WTC11 (cell line): ENCODE measurements at places on chromosomes 16 and 17. TPM values are rescaled to one million over a fixed set of nuclear protein-coding genes. Genes with fewer than 3 reads are reported as not detected.

The CDH16 gene
- not detected in 3 replicates for total RNA-seq

The TGFB1I1 gene
- 4.3 to 5.3 TPM (median 4.6 TPM) in 3 replicates for total RNA-seq

The HEXD gene
- 36.0 to 40.0 TPM (median 37.1 TPM) in 3 replicates for total RNA-seq

GRCh38 chr17:36740157-36740556 lies 138.8 kb downstream of the MRM1 start:
- no peaks in the 10 kb centered on the region for H3K27me3 ChIP-seq
- peaks cover 22% of the 10 kb centered on the region for H3K4me1 ChIP-seq
- DNase-seq = no peak

- H3K4me3 ChIP-seq = peak overlapping the region; percentile 96
- peak; percentile 46 for DNase-seq
- no peak overlapping the region for H3K27ac ChIP-seq
- H3K27me3 ChIP-seq = peaks cover 11% of the 10 kb centered on the region
Measured at GRCh38 chr16:84617041-84617790, 662 bp downstream of the COTL1 start.

- DNase-seq = peak; percentile 68
- no peaks in the 10 kb centered on the region for H3K27me3 ChIP-seq
- no peaks in the 10 kb centered on the region for H3K36me3 ChIP-seq
- H3K4me3 ChIP-seq = no peak overlapping the region
- peak overlapping the region; percentile 90 for H3K27ac ChIP-seq
Measured at GRCh38 chr17:20944014-20944865, 98.6 kb downstream of the USP22 start.

DNA sequence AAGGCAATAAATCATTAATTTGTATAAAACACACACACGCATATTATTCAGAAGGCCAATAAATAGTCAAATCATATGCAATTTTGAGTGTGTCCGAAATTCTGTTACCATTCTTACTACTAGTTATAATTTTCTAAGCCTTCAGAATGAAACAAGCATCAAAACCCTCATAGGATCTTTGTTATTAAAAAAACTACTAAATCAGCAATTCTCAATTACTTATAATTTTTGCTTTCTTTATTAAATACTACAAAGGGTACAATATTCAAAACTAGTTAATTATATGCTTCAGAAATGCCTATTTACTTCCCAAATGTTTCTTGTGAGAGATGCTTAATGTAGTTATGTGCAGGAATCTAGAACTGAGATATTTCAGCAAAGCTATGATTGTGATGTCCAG lies 413.1 kb upstream of the KIF2B start:
- H3K27ac ChIP-seq = no peak overlapping the region
- H3K4me3 ChIP-seq = no peak overlapping the region
- DNase-seq = no peak
- no peaks in the 10 kb centered on the region for H3K4me1 ChIP-seq

DNA sequence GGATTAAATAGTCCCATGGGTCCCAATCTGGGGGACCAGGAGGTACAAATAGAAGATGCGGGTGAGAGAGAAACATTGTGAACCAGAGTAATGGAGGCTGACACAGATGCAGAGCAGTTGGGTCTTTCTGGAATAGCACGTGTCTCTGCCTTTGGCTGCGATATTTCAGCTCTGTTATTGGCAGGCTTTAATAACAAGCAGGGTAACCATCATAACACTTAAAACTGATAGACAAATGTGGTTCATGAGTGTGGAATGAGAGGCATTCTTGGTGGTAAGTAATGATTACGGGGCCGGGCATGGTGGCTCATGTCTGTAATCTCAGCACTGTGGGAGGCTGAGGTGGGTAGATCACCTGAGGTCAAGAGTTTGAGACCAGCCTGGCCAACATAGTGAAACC lies 110.3 kb downstream of the SNX29 start:
- H3K4me1 ChIP-seq = peaks cover 33% of the 10 kb centered on the region
- DNase-seq = no peak
- no peaks in the 10 kb centered on the region for H3K36me3 ChIP-seq
- H3K4me3 ChIP-seq = no peak overlapping the region

The TCAP gene
- 2.5 to 2.9 TPM (median 2.8 TPM) in 3 replicates for total RNA-seq

- H3K4me1 ChIP-seq = peaks cover 11% of the 10 kb centered on the region
- H3K27ac ChIP-seq = no peak overlapping the region
- DNase-seq = no peak
- H3K36me3 ChIP-seq = no peaks in the 10 kb centered on the region
- H3K4me3 ChIP-seq = no peak overlapping the region
Measured at GRCh38 chr16:65070831-65071432, 50.9 kb downstream of the CDH11 start.

The NUDT16L1 gene
- total RNA-seq = 41.8 to 45.8 TPM (median 42.0 TPM) in 3 replicates

GRCh38 chr17:27980043-27980442 lies 62.4 kb upstream of the NLK start:
- H3K4me3 ChIP-seq = no peak overlapping the region
- H3K36me3 ChIP-seq = no peaks in the 10 kb centered on the region
- no peaks in the 10 kb centered on the region for H3K27me3 ChIP-seq
- peaks cover 14% of the 10 kb centered on the region for H3K4me1 ChIP-seq
- H3K27ac ChIP-seq = no peak overlapping the region
- DNase-seq = no peak

The KRT9 gene
- total RNA-seq = not detected in 3 replicates

DNA sequence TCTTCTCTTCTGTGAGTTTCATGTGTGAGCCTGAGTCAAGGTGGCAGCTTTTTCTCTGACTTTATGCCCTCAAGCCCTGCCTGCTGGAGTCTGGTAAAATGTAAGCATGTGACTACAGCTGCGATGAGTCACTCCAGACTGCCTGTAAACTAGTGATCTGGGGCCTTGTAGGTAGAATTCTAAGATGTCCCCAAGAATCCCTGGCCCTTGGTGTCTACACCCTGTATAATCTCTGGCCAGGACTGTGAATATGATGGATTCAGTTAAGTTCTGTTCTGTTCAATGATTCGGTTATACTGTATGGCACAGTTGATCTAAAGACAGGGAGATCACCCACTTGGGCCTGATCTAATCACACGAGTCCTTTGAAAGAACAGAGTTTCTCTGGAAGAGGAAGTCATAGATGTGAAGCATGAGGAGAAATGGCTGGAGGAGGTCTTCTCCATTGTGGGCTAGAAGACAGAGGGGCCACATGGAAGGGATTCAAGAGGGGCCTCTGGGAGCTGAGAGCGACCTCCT lies 29.8 kb downstream of the PRSS54 start:
- H3K27ac ChIP-seq = no peak overlapping the region
- DNase-seq = no peak
- H3K4me3 ChIP-seq = no peak overlapping the region
- no peaks in the 10 kb centered on the region; the same call in 1 of the 2 replicates for H3K27me3 ChIP-seq
- H3K36me3 ChIP-seq = no peaks in the 10 kb centered on the region

The CA7 gene
- total RNA-seq = 1.4 to 2.2 TPM (median 1.6 TPM) in 3 replicates

- DNase-seq = no peak
- H3K4me3 ChIP-seq = peak overlapping the region; percentile 44
- peaks cover 60% of the 10 kb centered on the region for H3K4me1 ChIP-seq
Measured at GRCh38 chr17:15965528-15965927, 20.6 kb downstream of the ADORA2B start.

GRCh38 chr17:52885882-52886281 lies 727.4 kb upstream of the CA10 start:
- no peak overlapping the region for H3K27ac ChIP-seq
- H3K36me3 ChIP-seq = peaks cover 22% of the 10 kb centered on the region
- no peaks in the 10 kb centered on the region for H3K4me1 ChIP-seq
- DNase-seq = no peak

DNA sequence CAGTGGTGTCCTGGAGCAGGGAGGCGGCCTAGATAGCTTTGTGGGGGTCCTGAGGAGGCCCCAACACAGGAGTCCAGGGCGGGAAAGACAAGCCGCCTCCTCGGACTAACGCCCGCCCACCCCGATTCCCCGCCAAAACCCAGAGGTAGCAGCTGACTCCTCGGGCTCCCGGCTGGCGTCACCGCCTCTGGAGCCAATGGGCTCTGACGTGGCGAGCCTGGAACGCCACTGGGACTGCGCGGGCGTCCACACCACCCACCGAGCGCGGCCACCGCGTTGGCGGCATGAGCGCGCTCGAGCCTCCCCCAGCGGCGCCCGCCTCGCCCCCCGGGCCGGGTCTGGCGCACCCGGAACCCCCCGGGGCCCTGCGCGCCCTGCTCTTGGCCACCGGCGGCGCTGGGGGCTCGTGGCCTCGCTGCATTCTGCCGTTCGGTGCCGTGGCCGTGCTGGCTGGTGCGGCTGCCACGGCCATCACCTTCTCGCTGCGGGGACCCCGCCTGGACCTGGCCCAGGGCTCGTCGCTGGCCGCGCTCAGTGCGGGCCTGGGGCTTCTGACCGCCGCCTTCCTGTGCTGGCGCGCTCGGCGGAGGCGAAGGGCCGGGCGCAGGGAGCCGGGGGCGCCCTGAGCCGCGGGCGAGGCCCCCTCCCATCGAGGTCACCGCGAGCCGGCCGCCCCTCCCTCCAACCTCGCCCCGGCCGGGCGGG lies 3.4 kb upstream of the NTN3 start:
- peaks cover 14% of the 10 kb centered on the region for H3K4me1 ChIP-seq
- H3K36me3 ChIP-seq = peaks cover 6% of the 10 kb centered on the region; the same call in 1 of the 2 replicates
- DNase-seq = peak; percentile 73
- peaks cover 30% of the 10 kb centered on the region for H3K27me3 ChIP-seq

- no peak for DNase-seq
- peaks cover 7% of the 10 kb centered on the region; the same call in 1 of the 2 replicates for H3K4me1 ChIP-seq
- H3K4me3 ChIP-seq = no peak overlapping the region
- no peaks in the 10 kb centered on the region for H3K27me3 ChIP-seq
- no peaks in the 10 kb centered on the region for H3K36me3 ChIP-seq
Measured at GRCh38 chr16:58815181-58815888, 81.2 kb upstream of the GOT2 start.

GRCh38 chr17:4175921-4176807 lies 33.2 kb downstream of the CYB5D2 start:
- no peaks in the 10 kb centered on the region for H3K27me3 ChIP-seq
- H3K36me3 ChIP-seq = peaks cover 72% of the 10 kb centered on the region
- no peak overlapping the region for H3K27ac ChIP-seq
- DNase-seq = no peak
- H3K4me1 ChIP-seq = no peaks in the 10 kb centered on the region
- H3K4me3 ChIP-seq = no peak overlapping the region

DNA sequence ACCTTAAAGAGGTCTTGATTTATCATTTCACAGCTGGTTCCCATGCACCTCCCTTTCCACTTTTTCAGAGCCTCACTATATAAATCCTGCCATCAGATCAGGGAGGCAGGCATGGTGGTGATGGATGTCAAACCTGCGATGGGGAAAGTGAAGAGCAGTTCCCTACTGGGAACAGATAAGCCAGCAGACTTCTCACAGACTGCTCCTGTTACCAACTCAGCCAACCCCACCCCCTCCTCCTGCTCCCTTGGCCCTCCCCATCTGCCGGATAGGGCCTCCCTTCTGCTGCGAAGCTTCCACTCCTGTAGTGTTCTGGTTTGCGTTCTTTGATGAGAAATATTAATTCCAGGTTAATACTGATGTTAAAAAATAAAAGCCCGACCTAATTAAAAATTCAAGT lies 232.1 kb downstream of the STX8 start:
- no peaks in the 10 kb centered on the region for H3K36me3 ChIP-seq
- H3K27ac ChIP-seq = no peak overlapping the region
- DNase-seq = peak; percentile 47
- H3K4me1 ChIP-seq = peaks cover 32% of the 10 kb centered on the region
